ENCODE measurements at places on chromosomes 6 and 20.

GRCh38 chr20:4366076-4366475 lies 350.7 kb upstream of the RNF24 start:
- DNase-seq = no peak

- DNase-seq = no peak
Observed at GRCh38 chr6:64717281-64717680, 989.7 kb downstream of the EYS start.

- DNase-seq = no peak
Observed at GRCh38 chr6:21382821-21383449, 210.6 kb upstream of the SOX4 start.

- no peak for DNase-seq
Observed at GRCh38 chr6:160031442-160031841, 62.6 kb downstream of the IGF2R start.

GRCh38 chr20:51910321-51911050 lies 108.2 kb upstream of the SALL4 start:
- DNase-seq = no peak

DNA sequence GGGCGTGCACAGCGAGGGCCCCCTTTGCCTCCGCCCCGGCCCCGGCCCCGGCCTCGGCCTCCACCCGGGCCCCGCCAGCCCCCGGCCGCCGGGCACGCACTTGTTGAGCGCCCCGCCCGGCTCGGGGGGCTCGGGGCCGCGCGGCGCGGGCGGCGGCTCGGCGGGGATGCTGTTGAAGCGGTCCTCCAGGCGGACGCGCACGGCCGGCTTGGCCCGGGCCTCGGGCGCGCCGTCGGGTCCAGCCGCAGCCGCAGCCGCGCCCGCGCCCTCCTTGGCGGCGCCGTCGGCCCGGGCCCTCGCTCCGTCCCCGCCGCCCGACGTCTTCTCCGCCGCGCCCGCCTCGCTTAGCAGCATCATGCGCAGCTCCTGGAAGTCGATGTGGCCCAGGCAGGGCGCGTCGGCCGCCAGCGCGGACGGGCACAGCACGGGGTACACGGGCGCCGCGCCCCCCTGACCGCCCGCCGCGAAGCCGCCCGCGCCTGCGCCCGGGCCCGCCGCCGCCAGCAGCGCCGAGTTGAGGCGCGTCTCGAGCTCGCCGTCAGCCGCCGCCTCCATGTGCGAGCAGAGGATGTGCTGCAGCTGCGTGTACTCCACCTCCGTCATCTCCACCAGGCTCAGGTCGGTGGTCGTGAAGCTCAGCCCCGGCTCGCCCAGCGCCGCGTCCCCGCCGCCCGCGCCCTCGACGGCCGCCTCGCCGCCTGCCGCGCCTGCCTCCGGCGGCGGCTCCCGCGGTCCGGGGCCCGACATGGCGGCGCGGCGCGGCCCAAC lies 514 bp downstream of the TCFL5 start:
- DNase-seq = no peak

- DNase-seq = no peak
Observed at GRCh38 chr6:12602951-12603672, 113.5 kb upstream of the PHACTR1 start.

- no peak for DNase-seq
Observed at GRCh38 chr20:9400171-9401025, 114.0 kb upstream of the LAMP5 start.

DNA sequence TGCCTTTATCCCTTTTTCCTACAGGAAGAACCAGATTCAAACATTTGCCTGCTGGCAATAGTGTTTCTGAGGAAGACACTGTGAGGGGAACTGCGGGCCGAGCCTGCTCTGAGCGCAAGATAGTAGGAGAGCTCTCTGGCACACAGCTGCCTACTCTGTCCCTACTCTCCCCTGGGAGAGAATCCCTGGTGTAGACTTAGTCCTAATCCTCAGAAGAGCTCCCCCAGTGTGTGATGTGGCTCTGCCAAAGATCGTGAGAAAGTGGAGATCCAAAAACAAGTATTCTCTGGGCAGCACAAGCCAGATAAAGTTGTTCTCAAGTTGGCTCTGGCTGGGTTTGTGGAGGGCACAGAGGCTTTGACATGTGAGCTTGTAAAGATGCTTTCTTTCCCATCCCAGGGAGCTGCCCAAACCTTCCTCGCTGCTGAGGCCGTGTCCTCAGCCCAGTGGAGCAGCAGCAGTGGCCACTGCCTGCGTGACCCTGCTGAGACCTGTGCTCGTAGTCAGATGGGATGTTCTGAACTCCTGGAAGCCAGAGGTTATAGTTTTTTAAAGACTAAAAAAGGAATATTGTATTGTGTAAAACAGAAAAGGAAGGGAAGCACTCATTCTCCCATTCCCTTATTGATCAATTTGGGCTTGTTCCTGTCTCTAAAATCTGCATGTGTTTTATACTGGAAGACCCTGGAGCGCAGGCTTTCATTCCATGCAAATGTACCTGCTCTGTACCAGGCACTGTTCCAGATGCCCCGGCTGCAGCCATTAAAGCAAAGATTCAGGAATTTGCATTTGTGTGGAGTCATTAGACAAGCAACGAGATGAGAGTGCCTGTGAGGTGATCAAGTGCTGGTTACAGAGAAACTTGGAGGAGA lies 30.7 kb downstream of the PNLDC1 start:
- DNase-seq = no peak

DNA sequence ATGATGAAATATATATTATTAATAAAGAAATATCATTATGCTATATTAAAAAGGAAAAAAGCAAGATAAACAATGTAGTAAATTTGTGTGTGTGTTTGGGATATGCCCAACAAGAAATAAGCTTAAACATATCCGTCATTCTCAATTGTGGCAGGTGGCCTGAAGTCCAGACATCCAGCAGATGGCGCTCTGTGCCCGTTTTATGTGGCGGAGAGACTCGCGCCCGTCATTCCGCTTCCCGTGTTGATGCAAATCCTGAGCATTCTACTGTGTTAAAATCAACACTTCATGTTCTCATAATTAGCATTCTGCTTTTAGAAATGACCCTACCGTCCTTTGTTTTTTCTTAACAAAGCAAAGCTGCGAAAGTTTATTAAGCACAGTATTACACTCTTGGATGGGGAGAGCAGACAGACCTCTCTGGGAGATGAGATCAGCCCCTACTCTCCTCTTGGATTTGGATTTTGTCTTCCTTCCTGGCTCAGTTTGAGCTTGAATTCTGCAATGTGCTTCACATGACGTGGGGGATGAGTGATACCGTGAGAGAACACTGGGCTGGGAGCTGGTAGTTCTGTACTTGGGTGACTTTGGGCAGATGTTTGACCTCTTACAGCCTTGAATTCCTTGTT lies 125.8 kb downstream of the MCHR2 start:
- DNase-seq = no peak

DNA sequence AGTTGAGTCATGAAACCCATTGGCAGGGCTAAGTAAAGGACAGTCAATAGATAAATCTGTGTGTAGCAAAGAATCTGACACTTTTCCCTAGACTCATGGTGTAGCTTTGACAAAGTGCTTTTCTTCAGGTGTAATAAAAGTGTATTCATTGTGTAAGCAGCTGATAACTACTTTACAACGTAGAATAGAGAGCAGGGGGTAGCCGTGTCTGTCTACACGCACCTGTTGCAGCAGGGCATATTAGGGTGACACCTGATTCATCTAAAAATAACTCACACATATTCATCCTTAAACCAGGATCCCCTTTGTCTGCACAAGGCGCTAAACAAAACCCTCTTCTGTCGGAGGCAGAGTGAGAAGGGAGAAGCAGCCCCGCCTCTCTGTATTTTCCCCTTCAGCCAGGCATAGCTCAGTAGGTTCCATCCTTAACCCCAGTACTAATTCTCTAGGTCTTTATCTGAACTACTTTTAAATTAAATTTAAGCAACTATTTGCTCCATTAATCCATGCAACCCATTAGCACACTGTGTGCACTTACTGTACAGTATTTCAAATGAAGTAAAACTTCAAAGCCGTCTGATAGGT lies 306.7 kb upstream of the SASH1 start:
- DNase-seq = no peak

DNA sequence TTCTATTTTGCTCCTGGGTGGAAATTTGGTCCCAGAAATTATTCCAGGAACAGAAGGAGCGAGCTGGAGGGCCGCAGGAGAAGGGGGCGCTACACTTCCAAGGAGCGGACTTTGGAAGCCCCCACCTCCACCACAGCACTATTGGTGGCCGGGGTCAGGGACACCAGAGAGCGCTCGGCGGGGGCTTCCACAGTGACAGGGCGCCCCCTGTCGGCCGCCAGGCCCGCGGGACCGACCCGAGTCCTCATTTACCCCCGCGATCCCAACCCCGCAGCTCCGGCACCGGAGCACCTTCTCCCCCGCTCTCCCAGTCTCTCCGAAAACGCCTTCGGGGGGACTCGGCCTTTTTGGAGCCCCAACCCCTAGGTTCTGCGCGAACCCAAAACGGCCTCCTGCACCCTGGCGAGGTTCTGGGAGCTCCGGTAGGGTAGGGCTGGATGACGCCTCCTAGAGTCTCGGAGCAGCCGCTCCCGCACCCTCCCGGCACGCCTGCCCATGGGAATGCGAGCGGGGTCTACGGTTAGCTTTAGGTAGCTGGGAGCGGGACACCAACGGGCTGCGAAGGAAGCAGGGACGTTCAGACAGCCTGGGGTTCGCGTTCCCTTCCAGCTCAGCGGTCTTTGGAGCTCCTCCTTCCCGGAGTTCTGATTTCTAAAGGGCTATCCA lies 2.4 kb upstream of the FOXA2 start:
- no peak for DNase-seq

DNA sequence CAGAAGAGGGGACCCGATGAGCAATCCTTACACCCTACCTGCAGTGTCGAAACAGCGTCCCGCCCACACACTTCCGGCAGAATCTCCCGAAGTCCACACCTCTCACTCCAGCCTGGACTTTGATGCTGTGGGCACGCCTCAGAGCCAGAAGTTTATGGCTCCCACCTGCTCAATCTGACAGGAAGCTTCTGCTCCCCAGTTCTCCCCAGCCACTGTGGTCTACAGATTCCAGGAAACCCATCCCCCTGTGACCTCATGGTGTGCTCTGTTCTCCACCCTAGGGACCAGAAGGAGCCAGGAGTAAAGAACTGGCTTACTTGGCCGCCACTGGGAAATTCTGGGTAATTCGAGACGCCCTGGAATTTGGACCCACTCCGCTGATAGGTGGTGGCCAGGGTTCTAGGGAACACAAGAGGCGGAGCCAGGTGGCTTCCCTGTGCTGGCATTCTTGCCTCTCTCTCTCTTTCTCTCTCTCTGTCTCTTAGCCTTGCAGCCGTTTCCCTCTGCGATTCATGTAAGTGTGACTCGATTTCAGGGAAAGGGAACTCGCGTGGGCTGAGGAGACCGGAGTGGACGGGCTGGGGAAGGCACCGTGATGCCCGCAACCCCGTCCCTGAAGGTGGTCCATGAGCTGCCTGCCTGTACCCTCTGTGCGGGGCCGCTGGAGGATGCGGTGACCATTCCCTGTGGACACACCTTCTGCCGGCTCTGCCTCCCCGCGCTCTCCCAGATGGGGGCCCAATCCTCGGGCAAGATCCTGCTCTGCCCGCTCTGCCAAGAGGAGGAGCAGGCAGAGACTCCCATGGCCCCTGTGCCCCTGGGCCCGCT lies at the start of gene TRIM15:
TSS of gene TRIM15 (plus strand) at position 457 of the 828 bp plus-strand sequence. CDS start at position 596, 139 bp downstream.
- DNase-seq = no peak

- DNase-seq = no peak
Observed at GRCh38 chr6:110217266-110217665, 37.0 kb downstream of the CDC40 start.

- DNase-seq = no peak
Observed at GRCh38 chr6:54299542-54300269, 8.5 kb upstream of the TINAG start.

DNA sequence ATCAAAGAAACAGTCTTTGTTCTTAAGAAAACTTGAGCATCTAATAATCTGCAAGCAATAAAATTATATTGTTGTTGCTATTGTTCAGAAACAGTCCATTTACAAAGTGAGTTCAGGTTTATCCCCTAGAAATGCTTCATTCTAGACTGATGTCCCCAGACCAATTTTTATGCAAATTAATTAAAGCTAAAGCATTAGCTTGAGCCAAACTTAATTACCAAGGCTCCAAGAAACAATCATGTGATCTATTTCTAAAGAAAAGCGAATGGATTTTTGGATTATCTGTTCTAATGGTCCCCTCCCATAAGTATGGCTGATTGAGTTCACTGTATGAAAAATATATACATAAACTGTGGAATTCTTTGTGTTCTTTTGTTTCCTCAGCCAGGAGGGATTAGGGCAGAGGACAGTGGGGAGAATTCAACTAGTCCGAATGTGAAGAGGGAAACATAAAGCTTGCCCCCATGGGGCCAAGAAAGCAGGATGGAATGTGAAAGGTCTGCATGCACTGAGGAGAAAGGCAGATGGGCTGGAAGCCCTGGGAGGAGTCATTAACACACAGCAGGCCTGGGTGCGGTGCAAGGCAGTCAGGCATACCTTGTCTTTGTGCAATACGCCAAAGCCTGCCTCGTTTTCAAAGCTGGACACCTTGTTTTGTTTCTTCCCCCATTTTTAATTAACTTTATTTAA lies 597.1 kb downstream of the KIF16B start:
- no peak for DNase-seq

DNA sequence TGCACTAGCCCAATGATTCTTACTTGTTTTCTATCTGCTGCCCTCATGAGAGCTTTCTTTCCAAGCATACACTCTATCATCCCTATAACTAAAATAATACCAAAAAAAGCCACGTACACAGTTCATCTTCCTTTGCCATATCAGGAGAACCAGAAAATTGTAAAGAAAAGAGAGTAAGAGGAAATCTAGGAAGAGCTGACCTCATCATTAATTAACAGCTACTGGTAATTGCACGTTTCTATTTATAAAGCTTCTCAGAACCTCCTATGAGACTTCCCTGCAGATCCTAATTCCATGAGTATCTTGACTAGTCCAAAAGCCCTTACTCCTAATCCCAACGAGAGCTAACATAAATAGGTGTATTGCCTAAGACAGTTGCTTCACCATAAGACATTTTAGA lies 191.5 kb upstream of the RNF217 start:
- DNase-seq = no peak

DNA sequence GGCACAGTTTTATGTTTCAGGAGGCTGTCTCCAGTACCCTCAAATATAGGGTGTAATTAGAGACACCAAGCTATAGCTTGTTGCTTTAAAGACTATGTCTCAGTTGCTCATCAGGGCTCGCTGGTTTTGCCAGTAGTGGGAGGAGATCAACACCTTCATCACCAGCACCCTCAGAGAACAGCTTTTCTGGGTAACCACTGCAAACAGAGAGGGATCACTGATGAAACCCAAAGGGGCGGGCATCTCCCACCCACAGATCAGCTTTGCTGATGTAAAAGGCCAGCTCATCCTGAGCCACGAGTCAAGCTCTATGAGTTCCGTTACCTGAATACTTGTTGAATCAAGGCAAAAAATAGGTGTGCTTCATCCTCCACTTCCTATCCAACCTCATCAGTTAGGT lies 187.7 kb downstream of the AIG1 start:
- DNase-seq = no peak

GRCh38 chr20:45395114-45395415 lies 13.0 kb upstream of the DBNDD2 start:
- peak; percentile 40 for DNase-seq

DNA sequence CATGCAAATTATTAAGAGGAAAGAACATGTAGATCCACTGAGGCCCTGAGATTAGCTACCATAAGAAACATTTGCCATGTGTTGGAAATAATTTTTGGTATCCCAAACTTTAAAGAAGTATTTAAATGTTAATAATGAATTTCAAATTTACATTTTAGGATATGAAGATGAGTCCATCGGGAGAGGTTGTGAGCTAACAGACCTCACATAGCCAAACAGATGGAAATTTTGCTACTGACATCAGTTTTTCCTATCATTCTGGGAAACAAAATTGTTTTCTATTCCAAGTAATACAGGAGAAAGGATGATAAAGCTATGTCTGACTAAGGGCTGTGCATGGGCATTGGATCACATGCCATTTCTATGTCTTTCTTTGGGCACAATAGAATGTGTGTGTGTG lies 809.6 kb downstream of the TENT5A start:
- no peak for DNase-seq

All from vagina (tissue), 2 donors.